ENCODE measurements at places on chromosomes 5 and 9.

DNA sequence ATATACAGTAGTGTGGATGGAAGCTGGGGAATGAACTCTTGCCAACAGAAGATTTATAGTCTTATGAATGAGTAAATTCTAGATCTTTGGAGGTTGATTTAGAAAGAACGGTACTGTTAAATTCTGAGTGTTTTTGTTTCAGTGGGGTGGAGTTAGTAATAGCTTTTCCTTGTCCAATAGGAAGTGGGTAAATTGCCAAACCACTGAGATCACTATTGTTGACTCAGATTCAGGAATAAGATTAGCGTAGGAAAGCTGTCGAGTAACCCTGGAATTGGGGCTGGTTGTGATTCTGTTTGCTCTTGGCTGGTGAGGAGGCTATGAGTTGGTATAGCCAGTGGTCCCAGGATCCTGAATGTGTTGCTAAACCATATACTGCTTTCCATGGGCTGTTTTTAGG lies 155.6 kb downstream of the ARHGAP26 start:
- H3K4me1 ChIP-seq: peaks cover 3% of the 10 kb centered on the region
- H3K27me3 ChIP-seq: no peaks in the 10 kb centered on the region
- DNase-seq: no peak
- H3K36me3 ChIP-seq: peaks cover 8% of the 10 kb centered on the region
- no peak overlapping the region for H3K27ac ChIP-seq

DNA sequence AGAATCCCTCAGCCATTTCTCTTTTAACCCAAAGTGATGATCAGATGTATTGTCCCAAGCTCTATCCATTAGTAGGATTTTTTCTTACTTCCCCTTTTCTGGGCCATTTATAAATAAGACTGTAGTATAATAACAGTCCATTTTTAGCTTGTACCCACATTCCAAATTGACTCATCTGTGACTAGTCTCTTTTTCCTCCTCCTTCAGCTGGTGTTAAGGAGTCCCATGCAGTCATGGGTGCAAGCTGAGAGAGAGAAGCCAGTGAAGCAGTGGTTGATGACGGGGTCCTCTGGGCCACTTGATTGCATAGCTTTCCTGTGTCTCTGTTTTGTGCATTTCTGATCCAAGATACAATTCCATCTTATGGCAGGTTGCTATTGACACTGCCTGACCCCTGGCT lies 476.0 kb upstream of the CD180 start:
- no peaks in the 10 kb centered on the region for H3K27me3 ChIP-seq
- H3K27ac ChIP-seq: no peak overlapping the region
- no peak for DNase-seq
- H3K36me3 ChIP-seq: no peaks in the 10 kb centered on the region
- H3K4me1 ChIP-seq: no peaks in the 10 kb centered on the region
- H3K4me3 ChIP-seq: no peak overlapping the region

DNA sequence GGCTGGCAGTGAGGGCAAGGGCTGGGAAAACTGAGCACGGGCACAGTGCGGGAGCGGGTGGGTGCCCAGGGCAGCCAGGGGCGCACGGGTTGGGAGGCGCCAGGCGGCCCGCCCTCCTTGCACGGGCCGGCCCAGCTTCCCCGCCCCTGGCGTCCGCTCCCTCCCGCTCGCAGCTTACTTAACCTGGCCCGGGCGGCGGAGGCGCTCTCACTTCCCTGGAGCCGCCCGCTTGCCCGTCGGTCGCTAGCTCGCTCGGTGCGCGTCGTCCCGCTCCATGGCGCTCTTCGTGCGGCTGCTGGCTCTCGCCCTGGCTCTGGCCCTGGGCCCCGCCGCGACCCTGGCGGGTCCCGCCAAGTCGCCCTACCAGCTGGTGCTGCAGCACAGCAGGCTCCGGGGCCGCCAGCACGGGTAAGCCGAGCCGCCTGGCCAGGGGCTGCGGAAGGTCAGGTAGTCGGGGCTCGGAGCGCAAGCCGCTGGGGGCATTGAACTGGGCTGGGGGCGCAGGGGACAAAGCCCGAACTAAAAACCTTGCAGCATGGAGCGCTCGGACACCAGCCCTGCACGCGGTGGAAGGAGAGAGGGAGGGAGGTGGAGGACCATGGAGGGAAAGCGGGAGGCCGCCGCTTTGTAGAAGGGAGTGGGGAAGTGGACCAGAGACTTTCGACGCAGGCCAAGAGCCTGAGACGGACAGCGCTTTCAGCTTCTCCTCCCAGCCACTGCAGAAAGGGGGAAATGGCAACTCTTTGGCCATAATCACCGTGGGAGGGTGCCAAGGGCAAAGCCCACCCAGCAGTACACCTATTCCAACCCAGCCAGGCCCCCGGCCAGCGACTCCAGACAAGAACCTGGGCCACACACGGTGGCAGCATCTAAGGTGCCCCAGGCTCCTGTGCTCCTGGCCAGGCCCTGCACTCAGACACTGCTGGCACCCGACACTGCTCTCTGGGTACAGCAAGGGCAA lies at the start of gene TGFBI:
TSS of gene TGFBI (plus strand) at position 207 of the 961 bp plus-strand sequence. CDS start at position 275, 68 bp downstream.
- peak within 1 kb of the TSS; percentile 42 for H3K4me3 ChIP-seq
- peak within 1 kb of the TSS; percentile 4 for H3K27ac ChIP-seq
- H3K36me3 ChIP-seq: peaks cover 3% of the 10 kb centered on the region
- DNase-seq: peak; percentile 66
- peaks cover 36% of the 10 kb centered on the region for H3K27me3 ChIP-seq

DNA sequence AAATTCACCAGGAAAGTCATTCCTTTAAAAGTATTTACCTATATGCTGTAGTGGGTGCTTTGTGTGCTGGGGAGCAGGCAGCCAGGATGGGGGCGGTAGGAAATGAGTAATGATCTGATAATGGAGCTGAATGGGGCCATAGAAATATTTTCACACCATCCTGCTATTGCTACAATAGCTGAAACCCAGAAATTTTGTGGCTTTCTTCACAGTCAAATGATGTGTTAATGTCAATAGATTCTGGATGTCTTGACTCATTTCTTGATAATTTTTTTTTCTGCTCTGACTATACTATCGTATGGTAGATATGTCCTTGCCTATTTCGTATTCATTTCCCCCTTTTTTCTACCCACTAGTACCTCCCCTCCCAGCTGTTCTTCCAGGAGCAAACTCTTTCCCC lies 59.5 kb downstream of the RORB start:
- H3K4me3 ChIP-seq: no peak overlapping the region
- no peak for DNase-seq
- no peaks in the 10 kb centered on the region for H3K36me3 ChIP-seq
- no peaks in the 10 kb centered on the region for H3K27me3 ChIP-seq
- H3K27ac ChIP-seq: no peak overlapping the region

- peaks cover 6% of the 10 kb centered on the region for H3K4me1 ChIP-seq
- H3K27me3 ChIP-seq: peaks cover 56% of the 10 kb centered on the region
- no peak within 1 kb of the TSS for H3K27ac ChIP-seq
- no peaks in the 10 kb centered on the region for H3K36me3 ChIP-seq
These were observed at the start of gene ENTREP1 for GRCh38 chr9:69324549-69325401. Gene ENTREP1, plus strand, starts transcription at chr9:69325215. Its CDS starts 95 bp downstream, at chr9:69325310.

DNA sequence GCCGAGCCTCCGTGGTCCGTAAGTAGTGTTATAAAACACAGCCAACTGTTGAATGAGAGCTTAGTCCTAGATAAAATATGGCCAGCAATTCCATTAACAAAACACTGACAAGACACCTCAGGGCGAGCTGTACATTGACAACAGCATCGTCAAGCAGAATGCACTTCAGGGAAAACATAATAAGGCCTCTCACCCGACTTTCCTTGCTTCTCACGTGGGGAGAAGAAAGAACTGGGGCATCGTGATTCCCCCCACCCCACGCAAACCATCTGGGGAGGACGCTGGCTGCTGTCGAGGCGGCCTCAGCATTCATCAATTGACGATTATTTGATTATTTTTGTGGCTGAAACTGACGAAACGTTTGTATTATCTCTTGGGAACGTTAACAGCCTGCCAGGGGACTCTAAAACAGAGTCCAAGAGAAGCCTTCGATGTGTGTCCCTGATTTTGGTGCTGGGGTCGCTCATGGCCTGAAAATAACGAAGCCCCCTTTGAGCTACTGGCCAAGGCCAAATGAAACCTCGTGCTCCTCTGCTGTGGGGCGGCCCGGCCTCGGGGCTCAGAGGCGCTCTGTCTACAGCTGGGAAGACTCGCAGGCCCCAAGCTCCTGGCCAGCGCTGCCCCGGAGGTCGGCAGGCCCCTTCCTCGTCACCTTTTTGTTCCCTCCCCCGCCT lies 464 bp downstream of the GDF9 start:
- H3K27ac ChIP-seq: peak overlapping the region; percentile 95
- peaks cover 16% of the 10 kb centered on the region for H3K4me1 ChIP-seq
- peak overlapping the region; percentile 95 for H3K4me3 ChIP-seq

DNA sequence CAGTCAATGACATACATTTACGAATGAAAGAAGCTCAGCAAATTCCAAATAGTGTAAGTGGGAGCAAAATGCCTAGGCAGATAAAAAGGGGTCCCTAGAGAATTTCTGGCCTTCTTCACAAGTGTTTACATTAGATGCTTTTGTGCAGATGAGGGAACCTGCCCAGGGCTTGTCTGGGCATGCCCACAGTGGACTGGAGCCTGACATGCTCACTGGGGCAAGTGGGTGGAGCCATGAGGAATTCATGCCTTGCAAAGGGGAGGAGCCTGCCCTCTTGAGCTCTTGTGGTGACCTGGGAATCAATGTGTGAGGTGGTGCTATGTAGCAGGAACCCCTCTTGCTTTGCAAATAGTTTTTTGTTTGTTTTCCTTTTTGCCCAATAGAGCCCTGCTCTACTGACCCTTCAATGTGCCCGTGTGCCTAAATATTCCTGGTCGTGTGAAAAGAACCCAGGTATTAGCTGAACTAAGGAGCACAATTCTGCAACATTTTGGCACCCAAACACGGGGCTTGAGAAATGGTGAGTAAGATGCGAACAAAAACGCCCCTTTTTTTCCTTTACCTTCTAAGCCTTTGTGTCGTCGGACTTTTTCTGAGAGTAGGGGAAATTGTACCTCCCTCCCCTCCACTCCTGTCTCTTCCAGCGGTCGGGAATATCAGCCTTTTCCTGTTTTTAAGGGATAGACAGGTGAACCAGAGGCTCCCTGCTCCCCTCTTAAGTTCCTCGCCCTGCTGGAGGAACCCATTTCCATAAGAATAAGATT lies 433.8 kb upstream of the CDH9 start:
- no peaks in the 10 kb centered on the region for H3K4me1 ChIP-seq
- DNase-seq: no peak
- H3K27me3 ChIP-seq: no peaks in the 10 kb centered on the region
- H3K36me3 ChIP-seq: no peaks in the 10 kb centered on the region
- no peak overlapping the region for H3K27ac ChIP-seq

DNA sequence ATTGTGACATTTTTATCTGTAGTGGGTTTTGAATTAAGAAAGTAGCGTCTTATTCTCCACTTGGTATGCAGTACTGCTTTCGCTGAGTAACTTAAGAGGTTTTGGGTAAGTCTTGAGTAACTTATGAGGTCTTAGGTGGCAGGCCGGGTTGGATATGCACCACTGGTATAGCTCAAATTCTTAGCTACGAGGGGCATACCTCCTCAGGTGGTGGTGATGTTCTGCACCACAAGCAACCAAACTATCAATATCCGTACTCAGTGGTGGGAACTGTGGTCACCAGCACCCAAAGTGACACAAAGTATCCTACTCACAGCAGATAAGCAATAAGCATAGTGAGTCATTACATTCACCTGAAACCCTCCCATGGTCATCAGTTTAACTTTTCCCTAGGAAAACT lies 13.7 kb downstream of the SMC2 start:
- no peaks in the 10 kb centered on the region for H3K4me1 ChIP-seq
- peaks cover 38% of the 10 kb centered on the region for H3K36me3 ChIP-seq
- H3K27me3 ChIP-seq: no peaks in the 10 kb centered on the region
- H3K27ac ChIP-seq: no peak overlapping the region

DNA sequence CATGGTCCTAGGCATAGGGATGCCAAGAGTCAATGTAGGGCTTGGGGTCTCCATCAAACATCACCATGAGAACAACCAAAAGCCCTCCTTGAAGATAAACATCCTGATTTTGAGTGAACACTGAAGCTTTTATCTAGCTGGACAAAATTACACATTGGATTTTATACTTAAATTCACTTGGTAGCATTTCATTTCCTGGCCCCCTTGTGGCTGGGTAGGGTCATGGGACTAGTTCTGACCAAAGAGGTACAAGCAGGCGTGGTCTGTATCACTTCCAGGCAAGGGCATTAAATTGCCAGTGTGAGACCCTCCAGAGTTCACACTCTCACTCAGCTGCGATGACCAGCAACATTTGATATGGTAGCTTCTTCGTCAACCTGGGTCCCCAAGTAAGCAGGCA lies 320.3 kb downstream of the ACTL7B start:
- H3K27me3 ChIP-seq: peaks cover 5% of the 10 kb centered on the region
- no peaks in the 10 kb centered on the region for H3K36me3 ChIP-seq
- no peak overlapping the region for H3K4me3 ChIP-seq
- no peak overlapping the region for H3K27ac ChIP-seq
- no peak for DNase-seq

DNA sequence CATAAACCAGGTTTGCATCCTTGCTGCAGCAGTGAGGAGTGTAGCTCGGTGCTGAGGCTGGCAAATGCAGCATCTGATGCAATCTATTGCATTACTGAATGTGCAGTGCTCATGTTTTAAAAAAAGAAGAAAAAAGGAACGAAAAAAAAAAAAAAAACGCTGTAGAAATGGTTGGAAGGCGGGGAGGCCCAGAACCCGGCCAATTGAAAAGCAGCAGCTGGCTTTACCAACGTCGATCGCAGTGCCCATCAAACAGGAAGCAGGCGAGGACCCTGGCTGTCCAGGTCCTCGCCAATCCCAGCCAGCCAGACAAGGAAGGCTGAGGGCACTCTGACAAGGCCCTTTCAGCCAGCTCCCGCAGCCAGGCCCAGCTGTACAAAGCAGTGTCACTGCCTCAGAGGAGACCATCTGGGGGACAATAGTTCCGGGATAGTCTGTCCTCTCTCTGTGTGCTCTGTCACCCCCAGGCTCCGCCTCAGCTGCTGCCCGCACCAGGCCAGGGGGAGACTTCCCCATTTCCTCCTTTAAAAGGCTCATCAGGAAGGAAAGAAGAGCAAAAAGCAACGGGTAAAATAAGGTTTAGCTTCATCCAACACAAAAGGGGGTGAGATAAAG lies 21.8 kb upstream of the CPEB4 start:
- no peaks in the 10 kb centered on the region for H3K36me3 ChIP-seq
- H3K27me3 ChIP-seq: no peaks in the 10 kb centered on the region
- no peak for DNase-seq
- H3K27ac ChIP-seq: no peak overlapping the region

DNA sequence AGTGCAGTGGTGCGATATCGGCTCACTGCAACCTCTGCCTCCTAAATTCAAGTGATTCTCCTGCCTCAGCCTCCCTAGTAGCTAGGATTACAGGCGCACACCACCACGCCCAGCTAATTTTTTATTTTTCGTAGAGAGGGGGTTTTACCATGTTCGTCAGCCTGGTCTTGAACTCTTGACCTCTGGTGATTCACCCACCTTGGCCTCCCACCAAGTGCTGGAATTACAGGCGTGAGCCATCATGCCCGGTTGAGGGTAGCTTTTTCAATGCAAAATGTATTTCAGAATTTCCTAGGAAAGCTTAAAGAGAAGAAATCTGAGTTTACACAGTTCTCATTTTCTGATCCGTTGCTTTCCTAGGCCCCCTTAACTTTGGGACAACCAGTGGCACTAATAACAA lies 15.7 kb downstream of the BDP1 start:
- no peak overlapping the region for H3K4me3 ChIP-seq
- H3K27ac ChIP-seq: no peak overlapping the region
- DNase-seq: no peak
- peaks cover 46% of the 10 kb centered on the region for H3K36me3 ChIP-seq
